ENCODE measurements at places on chromosomes 5 and 9. TPM values are rescaled to one million over a fixed set of nuclear protein-coding genes. Genes with fewer than 3 reads are reported as not detected.

GRCh38 chr5:60512117-60512516 lies 187.8 kb downstream of the DEPDC1B start:
- no peak for DNase-seq

GABRA6 gene
- total RNA-seq = not detected

DNA sequence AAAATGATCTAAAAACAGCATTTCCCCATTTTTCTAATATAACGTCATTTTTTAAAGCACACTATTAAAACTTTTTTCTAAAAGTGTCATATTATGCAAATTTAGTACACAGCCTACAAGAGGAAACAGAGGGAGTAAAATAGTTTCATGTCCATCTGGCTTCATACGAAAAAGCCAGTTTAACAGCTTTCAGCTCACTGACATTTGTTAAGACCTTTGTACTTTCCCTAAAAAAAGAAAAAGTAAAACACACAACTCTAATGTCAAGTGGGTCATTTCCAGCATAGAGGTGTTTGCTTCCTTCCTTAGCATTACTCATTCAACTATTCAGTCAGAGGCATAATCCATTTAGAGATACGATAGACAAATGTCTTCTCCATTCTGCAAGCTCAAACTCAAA lies 49.4 kb downstream of the ABHD17B start:
- DNase-seq = no peak

DNA sequence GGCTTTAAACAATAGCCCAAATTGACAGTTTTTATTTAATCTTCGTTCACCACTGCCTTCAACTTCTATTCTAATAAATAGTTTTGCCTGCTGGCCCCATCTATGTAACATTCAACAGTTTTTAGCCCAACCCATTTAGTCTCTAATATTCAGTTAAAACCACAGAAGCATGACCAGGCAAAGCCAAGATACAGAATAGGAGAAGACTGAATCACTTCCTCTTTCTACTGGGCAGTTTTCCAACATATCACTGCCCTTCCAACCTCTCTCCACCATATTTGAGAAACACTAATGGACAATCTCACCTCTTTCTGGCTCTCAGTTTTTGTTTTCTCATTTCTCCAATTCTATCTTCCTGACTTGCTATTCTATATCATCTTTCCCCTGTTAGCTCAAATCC lies 352.9 kb downstream of the DNAH5 start:
- DNase-seq = no peak

EHMT1 gene
- total RNA-seq = 99.2 TPM

SPATA31C1 gene
- not detected for total RNA-seq

DNA sequence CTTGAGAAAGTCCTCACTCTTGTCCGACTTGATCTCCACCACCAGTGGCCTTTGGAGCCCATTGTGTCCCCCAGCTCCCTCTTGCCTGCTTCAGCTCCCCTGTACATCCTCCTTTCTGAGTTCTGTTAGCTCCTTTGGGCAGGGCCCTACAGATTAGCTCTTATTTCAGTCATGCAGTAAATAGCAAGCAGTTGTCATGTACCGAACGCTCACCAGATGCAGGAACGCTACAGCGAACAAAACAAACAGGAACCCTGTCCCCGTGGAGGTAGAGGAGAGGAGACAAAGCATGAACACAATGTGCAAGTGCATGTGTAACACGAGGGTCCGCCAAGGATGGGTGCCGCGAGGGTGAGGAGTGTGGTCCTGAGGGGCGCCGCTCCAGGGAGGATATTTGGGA lies 111.3 kb downstream of the PDZD2 start:
- DNase-seq = no peak

GRCh38 chr5:152107220-152107619 lies 182.6 kb upstream of the GLRA1 start:
- DNase-seq = no peak

C5 gene
- total RNA-seq = 0.20 TPM

GAS1 gene
- 4.8 TPM for total RNA-seq

FRMD3 gene
- total RNA-seq = 14.4 TPM

- no peak for DNase-seq
Measured at GRCh38 chr9:133237035-133237731, 28.1 kb upstream of the OBP2B start.

DNA sequence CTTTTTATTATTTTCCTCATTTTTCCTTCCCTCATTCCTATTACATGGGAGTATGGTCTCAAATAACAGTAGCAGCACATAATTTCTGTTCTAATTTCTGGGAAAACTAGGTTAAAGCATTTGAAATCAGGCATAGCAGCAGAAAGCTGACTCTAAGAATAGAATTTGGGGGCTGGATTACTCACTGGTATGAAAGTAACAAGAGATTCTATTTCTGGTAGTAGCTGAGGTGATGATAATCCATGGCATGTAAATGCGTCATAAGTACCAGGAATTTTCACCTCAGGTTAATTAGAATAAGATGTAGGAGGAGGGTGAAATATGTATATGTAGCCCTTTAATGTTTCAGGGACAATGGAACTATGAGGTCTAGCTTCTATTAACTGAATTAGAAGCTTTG lies 662.0 kb downstream of the PTPRD start:
- no peak for DNase-seq

DNA sequence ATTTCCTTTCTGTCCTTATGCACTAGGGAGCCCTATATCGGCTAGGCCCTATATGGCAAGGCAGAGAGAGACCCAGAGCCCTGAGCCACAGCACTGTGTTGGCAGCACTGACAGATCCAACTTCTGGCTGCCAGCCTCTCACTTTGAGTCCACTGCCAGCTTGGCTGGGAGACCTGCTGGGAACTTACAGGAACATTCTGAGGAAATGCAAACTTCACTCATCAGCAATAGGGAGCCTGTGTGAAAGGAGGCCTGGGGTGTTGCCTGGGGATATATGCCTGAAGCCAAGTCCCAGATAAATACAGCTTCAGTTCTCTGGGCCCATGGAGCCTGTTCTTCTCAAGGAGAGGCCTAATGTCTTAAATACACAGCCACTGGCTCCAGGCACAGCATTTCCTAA lies 78.0 kb downstream of the ADRB2 start:
- peak; percentile 24 for DNase-seq

SLC25A2 gene
- 1.8 TPM for total RNA-seq

- no peak for DNase-seq
Measured at GRCh38 chr5:17839848-17840247, 205.6 kb downstream of the TAF11L14 start.

GRCh38 chr9:4334410-4334813 lies 34.5 kb upstream of the GLIS3 start:
- peak; percentile 42 for DNase-seq

- peak; percentile 62 for DNase-seq
Measured at GRCh38 chr5:172860520-172861443, 26.7 kb downstream of the ERGIC1 start.

DNA sequence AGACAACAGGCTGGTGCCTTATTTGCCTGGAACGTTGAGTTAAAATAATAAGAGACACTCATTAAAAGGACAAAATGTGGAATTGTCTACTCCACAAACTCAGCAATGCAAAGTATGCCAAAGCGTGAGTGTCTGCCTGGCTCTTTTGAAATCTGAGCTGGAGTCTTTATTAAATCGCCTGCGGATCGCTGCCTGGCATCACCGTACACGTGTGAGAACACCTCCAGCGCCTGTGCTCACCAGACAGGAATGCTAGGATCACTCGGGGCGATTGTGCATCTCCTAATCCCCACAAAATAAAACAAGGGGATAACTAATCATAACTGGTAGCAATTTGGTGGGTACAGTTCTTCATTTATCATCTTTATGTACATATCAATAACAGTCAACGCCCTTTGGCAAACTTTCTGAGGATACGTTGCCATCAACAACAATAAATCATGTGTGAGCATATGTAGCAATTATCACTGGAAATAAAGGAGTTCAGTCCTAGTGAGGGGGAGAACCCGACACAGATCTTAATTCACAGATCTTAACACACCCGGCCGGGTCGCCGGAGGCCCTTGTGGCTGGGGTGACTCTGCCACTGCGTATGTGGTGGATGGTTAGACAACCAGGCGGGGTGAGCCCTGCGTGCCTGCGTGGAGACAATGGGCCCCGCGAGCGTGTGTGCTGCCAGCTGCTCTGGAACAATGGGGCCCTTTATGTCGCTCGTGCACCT lies 284.9 kb upstream of the IRX1 start:
- DNase-seq = no peak

CKMT2 gene
- total RNA-seq = 0.79 TPM

- DNase-seq = no peak
Measured at GRCh38 chr5:79873187-79873586, 117.9 kb downstream of the MTX3 start.

- peak; percentile 43 for DNase-seq
Measured at GRCh38 chr5:161230221-161230620, 316.3 kb downstream of the GABRB2 start.

- DNase-seq = no peak
Measured at GRCh38 chr9:28542928-28543327, 969.6 kb upstream of the C9orf72 start.

PROB1 gene
- 1.1 TPM for total RNA-seq

GLRA1 gene
- not detected for total RNA-seq

- DNase-seq = no peak
Measured at GRCh38 chr5:141683596-141684141, 1.6 kb upstream of the ARAP3 start.

KCNIP1 gene
- not detected for total RNA-seq

DNA sequence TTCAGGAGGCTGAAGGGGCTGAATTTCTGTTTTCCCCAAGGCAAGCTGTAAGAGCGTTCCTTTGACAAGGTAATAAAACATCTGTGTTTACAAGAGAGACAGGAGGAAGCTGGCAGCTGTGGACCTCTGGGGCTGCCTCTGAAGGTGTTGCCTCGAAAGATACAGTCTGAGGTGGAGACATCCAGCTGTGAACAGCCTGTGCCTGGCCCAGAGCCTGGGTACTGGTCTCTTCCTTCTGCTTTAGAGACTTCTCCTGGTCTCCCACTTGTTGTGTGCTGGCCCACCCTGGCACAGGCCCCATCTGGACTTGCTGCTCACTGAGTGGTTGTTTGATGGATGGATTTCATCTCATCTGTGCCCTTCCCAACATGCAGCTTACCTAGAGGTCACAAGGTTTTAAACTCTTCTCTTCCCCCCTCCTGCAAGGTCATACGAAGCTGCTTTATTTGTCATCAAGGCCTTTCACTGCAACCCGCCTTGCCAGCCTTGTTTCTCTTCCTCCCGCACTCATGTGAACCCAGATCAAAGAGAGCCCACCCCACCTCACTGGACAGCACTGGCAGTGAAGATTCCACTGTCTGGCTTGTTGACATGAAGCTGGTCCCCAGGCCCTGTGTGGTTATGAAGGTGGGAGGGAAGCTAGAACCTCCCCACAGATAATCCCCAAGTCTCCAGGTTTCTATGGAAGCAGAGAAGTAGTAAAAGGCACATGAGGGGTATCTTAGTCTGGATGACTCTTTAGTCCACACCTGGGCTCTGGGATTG lies 35.0 kb upstream of the ALDH1B1 start:
- no peak for DNase-seq

ADGRD2 gene
- not detected for total RNA-seq

PDCD1LG2 gene
- total RNA-seq = 0.27 TPM

GFI1B gene
- total RNA-seq = 2.0 TPM

DNA sequence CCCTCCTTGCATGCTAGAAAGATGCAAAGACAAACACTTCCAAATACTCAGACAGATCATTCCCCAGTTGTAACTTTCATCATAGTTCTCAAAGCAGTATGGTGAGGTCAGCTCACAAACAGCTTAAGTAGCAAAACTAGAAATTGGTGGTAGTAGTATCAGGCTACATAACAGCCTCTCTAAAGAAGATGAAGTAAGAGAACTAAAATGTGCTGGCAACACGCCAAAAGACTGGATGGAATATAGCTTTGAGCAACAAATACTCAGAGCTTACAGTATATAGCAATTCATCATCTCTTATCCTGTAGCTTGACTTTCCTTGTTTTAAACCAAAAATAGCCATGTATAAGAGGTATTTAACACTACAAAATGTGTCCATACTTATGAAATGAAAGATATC lies 7.5 kb downstream of the PFDN1 start:
- peak; percentile 27 for DNase-seq

- no peak for DNase-seq
Measured at GRCh38 chr9:112917987-112918362, 27.3 kb upstream of the SLC46A2 start.

- DNase-seq = no peak
Measured at GRCh38 chr5:151041577-151042268, 21.3 kb downstream of the GPX3 start.

DNA sequence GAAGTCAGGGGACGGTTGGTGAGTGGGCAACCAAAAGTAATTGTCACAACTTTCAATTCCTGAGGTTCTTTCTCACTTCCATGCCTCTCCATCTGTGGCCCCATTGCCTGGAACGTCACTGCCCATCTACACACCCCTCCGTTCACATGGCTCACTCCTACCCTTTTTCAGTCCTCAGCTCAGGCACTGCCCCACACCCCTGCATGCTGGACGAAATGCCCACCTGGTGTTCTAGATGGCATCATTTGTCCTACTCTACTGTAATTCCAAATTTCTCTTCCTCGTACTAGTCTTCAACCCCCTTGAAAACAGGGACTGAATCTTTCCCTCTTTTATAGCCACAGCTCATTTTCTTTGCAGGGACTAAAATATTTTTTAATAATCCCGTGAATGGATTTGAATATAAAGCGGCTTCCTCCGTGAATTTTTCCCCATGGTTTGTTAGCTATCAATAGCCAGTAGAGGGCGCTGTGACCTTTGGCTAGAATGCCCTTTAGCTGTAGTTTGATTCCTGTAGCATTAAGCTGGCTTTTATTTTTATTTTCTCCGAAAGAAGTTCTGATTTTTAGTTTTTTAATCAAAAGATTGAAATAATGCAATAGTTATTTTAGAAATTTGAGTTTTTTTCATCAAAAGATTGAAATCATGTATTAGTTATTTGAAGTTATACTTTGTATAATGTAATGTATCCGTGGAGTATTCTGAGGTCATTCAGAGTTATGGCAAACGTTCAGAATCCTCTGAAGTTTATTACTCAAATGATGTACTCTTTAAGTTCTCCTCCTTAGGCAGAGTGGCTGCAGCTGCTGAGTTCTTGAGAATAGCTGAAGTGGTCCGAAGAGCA lies 232.1 kb downstream of the SH3GL2 start:
- peak; percentile 60 for DNase-seq

- no peak for DNase-seq
Measured at GRCh38 chr5:115366223-115366622, 69.8 kb upstream of the CCDC112 start.

SLC23A1 gene
- total RNA-seq = 7.4 TPM

DNA sequence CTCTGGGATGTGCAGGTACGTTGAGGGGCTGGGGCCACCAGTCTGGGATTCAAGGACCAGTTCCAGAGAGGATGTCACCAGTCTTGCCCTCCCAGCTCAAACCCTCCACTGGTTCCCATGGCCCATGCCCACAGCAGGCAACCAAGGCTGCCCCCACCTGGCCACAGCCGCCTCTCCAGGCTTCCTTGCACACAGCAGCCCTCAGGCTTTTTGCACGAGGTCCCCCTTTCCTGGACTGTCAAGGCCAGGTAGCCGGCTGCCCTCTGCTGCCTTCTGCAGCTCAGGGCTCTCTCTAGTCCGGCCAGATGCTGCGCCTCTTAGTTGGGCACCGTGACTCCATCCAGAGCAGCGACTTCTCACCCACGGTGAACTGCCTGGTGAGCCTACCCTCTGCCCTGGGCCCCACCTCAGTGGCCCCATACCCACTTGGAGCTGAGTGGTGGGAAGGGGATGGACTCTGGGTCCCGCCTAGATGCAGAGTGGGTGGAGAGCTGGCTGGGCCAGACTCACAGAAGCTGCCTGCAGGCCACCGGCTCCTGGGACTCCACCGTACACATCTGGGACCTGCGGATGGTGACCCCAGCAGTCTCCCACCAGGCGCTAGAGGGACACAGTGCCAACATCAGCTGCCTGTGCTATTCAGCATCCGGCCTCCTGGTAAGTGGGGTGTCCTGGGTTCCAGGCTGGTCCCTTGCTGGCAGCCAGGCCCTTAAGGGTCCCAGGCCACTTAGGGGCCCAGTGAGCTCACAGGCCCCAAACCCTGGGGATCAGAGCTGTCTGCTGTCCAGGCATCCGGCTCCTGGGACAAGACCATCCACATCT lies 2.9 kb downstream of the WDR38 start:
- no peak for DNase-seq

Measured in transverse colon (tissue), 4 donors.